RWPE1 (cell line): ENCODE measurements at places on chromosomes 2 and 18.

- no peak for DNase-seq
Measured at GRCh38 chr2:204343685-204344084, 201.6 kb upstream of the PARD3B start.

DNA sequence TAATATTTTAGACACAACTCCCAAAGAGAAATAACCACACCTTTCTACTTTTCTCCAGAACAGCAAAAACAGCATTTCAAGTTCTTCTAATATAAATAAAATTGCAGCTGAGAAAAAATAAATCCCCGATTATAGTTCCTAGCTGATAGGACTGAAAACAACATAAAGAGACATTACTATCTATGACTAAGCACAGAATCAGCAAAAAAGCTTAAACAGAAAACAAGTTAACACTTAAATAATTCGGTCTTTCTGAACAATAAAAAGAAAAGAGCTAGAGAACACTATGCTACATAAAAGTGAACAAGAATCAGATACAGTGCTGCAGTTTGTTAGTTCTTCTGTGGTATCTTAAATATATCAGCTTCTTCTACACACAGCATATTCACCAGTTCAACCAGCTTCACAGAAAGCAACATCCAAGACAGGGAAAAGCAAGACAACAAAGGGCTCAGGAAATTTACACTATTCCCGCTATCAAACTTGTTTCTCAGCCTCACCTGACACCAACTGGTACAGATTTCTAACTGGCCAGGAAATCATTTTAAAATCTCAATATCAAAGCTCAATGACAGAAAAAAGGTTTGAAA, 28.6 kb downstream of the FEZ2 start:
- no peak for DNase-seq

- DNase-seq, result no peak
Measured at GRCh38 chr2:132750606-132751005, 80.6 kb upstream of the LYPD1 start.

DNA sequence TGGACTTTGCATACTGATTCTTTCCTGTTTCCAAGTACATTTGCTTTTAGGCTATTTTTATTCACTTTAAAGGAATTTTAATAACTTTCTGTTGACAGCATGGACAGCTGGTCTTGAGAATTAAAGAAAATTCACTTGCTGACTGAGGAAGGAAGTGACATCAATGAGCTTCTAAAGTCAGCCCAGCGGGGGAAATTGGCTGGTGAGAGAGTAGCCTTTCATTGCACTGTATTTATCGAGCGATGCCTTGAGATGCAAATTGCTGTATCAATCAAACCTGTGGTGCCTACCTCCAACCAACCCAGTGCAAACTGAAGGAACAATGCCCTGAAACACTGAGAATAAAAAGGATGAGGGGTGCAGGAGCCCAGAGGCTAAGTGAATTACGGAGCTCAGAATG, 91.4 kb upstream of the AQP4 start:
- DNase-seq, result no peak

- DNase-seq, result no peak
Measured at GRCh38 chr2:170077830-170078569, 99.9 kb upstream of the MYO3B start.

DNA sequence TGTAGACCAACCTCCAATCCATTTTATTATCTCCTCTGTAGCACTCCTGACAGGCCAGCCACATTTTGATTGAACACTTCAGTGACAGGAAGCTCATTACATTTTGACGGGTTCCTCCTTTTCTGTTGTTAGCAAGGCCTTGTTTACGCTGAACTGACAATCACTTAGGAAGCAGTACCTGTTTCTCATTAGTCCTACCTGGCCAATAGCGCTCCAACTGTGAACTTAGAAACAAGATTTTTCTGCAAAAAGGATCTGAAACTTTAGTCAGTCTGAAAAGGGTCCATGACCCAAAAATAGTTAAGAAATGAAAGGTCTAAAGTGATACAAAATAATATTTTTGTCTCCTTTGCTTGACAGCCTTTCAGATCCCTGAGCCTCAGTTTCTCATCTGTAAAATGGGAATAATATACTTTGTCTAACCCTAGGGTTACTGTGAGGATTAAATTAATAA, 119.6 kb upstream of the MSTN start:
- no peak for DNase-seq

DNA sequence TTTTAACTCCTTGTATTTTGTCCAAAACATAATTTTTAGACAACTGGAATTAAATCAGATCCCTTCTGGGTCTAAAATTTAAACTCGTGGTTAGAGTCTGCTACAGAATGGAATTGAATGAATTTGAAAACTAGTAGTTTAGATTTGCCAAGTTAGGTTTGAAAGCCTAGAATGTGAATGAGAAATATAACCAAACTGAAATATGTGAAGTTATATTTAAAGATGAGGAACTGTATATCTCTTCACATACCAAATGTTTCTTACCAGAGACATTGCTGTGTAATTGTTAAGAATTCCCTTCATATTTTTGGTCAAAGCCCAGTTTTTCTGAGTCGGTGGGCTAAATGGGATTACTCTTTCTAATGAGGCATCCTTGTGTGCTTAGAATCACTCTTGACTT, 74.2 kb downstream of the LPIN1 start:
- DNase-seq, result no peak

GRCh38 chr2:45009928-45010701, 863 bp upstream of the SIX2 start:
- peak; percentile 63 for DNase-seq

DNA sequence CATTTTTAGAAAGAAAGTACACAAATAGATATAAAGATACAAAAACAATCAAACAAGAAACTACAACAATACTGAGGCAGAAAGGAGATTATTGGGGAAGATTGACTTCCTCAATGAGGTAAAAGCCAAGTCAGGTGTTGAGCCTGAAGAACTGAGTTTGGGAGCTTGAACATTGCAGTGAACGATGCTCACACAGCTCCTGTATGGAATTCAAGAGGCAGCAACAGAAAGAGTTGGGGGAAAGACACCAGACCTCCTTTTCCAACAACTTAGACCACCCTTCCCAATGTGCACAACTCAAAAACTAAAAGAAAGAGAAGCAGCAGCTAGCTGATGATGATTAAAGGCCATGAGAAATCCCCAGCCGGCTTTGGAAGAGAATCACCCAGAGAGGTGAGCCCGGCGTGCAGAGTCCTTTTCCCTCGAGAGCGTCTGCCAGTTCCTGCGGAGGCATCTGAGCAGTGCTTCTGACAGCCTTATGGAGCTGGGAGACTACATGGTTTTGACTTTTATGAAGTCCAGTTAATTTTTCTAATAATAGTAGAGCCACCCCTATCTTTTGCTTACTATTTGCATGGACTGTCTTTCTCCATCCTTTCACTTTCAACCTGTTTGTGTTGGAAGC, 106.9 kb upstream of the RFX8 start:
- no peak for DNase-seq

- peak; percentile 46 for DNase-seq
Measured at GRCh38 chr2:169828141-169828811, 1.0 kb downstream of the UBR3 start.

DNA sequence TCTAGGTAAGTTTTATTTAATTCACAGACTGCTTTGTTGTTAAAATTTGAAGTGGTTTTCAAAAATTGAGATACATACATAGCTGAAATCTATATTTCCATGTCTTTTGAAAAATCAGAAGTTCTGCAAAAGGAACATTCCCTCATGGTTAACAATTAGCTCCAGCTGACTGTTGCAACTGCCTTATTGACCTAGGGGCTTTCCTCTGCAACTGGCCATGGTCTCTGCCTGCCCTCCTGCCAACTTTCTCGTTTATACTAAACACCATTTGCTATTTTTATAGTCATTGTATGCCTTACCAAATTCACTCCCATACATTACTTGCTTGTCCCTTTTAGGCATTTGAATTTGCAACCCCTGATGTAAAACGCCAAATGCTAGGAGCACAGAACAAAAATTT, 107.2 kb downstream of the PID1 start:
- DNase-seq, result no peak

DNA sequence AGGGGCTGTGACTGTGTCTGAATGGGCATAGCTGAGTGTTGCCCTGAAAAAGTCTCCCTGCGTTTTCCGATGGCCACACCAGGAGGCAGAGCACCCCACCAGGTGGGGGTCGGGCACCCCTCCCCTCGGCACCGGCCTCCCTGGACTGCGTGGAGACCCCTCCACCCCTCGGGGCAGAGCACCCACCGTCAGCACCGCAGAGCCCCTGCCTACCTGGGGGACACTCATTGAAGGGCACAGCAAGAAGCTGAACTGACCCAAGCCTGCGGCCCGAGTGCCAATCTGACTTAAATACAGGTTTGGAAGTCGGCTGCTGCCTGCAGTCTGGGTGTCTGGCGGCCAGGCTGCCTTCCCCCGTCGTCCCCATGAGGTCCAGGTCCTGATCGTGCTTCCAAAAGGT, 69.9 kb downstream of the KCNG2 start:
- DNase-seq, result no peak

- no peak for DNase-seq
Measured at GRCh38 chr2:184312970-184313369, 285.4 kb upstream of the ZNF804A start.

DNA sequence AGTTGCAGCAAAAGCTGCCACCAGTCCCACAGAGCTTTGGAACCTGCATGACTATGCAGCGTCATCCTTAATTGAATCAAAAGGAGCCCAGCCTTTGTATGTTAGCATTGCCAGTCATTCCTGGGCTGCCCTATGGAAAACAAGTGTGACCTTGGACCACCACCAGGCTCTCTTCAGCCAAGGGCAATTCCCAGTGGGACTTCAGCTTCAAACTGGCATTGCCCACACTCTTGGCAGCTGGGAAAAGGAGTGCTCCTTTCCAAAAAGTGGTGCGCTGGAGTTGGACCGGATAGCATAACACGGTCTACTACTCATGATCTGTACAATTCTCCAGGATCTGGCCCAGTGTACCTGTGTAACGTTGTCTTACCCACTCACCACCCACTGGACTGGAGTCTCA, 259.5 kb downstream of the MREG start:
- DNase-seq, result no peak

DNA sequence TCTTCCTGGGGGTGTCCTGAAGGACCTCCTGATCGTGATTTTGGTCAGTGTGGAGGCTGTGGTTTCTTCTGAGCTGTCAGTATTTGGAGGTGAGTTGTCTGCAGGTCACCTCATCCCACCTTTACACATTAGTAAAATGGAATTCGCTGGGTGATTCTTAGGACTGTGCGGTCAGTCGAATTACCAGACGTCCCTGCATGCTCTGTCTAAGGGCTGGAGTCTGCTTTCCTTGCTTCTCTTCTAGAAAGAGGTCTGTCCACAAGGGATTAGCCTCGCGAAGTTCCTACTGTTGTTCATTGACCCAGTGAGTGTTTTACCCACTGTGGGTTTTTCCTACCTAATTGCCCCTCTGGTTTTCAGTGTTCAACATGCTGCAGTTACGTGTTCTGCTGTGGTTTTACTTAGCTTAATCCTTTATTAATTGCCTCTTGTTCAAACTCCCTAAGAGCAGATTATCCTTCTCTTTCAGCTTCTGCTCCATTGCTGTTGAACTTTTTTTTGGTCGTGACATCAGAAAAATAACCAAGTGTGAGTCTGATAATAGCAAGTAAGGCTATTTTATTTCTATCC, 183.4 kb downstream of the NEDD4L start:
- DNase-seq, result no peak

DNA sequence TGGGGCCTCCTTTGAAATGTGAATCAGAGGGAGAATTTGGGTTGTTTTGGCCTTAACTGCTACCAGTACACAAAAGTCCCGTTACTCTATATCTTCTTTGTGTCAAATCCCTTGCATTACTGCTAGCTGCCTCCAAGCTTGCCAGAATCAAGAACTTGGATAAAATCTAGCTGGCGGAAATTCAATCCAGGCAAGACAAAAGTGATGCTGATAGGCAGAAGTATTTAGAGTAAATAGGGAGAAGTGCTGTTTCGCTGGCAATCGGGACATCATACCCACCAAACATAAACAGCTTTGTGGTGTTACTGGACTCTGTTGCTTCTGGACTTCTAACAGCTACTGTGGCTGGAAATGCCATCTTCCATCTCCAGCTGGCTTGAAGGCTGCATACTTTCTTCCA, 2.5 kb downstream of the IFIH1 start:
- no peak for DNase-seq

DNA sequence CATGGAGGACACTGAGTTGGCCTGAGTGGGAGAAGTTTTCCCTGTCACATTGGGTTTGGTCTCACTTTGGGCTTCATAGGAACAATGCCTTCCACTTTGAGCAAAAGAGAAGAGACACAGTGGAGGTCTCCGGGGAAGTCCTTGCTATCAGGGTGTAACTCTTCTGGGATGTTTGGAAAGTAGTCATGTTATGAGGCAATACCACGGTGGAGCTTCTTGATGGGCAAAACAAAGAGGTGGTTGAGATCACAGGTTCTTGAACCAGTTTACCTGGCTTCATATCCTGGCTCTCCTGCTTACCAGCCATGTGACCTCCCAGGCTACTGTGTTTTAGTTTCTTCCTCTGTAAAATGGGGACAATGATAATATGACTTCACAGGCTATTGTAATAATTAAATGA, 478.6 kb downstream of the SLC4A3 start:
- no peak for DNase-seq

GRCh38 chr2:65165558-65165957, 35.7 kb upstream of the RAB1A start:
- DNase-seq, result no peak

GRCh38 chr2:42663828-42664227, 95.4 kb downstream of the MTA3 start:
- no peak for DNase-seq

- no peak for DNase-seq
Measured at GRCh38 chr2:11187083-11187619, 31.9 kb downstream of the SLC66A3 start.

DNA sequence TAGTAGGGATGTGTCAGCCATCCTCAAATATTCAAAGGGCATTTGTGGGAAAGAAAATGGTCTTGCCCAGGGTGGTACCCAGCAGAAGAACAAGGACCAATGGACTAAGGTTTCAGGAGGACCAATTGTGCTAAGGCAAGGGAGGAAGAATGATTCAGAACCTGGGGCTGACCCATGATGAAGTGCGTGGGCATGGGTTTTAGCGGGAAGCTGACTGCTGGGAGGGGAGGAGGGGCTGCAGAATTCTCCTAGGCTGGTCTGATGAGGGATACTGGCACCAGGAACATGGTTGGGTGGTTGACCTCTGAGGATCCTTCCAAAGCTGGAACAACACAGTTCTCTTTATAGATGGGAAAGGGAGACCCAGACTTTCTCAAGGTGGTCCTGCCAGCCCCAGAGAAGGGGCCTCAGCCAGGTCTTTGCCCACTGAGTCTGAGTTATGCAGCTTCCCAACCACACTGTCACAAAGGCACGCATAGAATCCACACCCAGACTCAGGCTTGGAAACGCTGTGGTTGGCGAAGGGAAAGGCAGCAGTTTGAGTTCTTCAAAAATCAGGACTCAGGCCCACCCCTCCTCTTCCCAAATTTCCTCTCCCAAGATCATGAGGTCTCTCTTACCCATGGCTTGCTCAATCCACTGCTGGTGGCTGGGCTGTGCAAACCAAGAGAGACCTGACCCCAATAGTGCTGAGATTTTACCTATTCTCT, 37.3 kb downstream of the MARCO start:
- DNase-seq, result no peak

DNA sequence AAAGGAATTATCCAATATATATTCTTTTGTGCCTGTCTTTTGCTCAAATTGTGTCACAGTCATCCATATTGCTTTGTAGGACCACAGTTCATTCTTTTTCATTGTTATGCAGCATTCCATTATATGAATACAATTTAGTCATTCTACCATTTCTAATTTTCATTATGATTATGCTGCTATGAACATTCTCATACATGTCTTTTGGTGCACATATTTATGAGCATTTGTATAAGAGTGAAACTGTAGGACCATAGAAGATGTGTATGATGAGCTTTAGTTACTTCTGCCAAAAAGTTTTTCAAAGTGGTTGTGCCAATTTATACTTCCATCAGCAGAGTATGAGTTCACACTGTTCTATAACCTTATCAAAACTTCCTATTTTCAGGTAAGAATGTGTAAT, 7.7 kb downstream of the IER3IP1 start:
- DNase-seq, result no peak
